ENCODE measurements at places on chromosomes 6 and 20.
A peak's percentile ranks its signal among the peaks of the same experiment; 100 is the strongest.

DNA sequence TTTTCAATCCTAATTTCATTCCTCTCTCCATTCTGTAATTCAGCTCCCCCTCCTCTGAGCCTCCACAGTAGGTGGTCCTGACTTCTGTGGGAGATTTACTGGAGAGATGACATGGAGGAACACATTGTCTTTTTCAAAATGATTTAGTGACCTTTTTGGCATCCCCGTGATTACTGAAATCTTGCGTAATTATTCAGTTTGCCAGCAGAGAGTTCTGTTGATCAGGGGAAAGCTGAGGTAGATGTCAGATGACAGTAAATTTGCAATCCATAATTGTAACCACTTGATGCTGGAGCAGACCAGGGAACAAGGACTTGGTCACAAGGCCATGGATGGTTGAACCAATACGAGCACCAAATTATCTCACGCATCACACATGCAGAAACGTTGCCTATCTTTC lies 302.2 kb downstream of the TSHZ2 start:
- DNase-seq, result no peak

- DNase-seq, result no peak
These were observed 39.6 kb downstream of the VEGFA start for GRCh38 chr6:43809417-43810305.

GRCh38 chr6:146803601-146804000 lies 204.8 kb downstream of the ADGB start:
- no peak for DNase-seq

- DNase-seq, result no peak
These were observed 148.3 kb downstream of the HS3ST5 start for GRCh38 chr6:114194362-114195026.

- peak; percentile 69 for DNase-seq
These were observed 576 bp downstream of the MAPK13 start for GRCh38 chr6:36130667-36131510.

DNA sequence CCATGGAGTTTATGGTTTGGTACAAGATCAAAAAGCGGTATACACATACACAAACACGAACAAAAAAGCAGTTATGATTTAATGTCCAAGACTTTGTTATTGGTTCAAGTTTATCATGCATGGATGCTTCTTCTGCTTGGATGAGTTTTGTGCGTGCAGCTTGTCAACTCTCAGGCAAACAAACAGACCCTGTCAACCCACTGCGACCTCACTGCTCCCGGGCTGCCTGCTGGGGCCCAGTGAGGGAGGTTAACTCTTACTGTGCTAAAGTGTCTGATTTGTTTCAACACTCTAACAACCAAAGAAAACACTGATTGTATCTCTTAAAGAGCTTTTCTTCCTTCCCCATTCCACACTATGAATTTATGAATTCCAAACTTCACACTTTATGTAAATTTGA lies 26.8 kb upstream of the DDR1 start:
- no peak for DNase-seq

- peak; percentile 32 for DNase-seq
These were observed 11.2 kb downstream of the GNAS-AS1 start for GRCh38 chr20:58839474-58839874.

DNA sequence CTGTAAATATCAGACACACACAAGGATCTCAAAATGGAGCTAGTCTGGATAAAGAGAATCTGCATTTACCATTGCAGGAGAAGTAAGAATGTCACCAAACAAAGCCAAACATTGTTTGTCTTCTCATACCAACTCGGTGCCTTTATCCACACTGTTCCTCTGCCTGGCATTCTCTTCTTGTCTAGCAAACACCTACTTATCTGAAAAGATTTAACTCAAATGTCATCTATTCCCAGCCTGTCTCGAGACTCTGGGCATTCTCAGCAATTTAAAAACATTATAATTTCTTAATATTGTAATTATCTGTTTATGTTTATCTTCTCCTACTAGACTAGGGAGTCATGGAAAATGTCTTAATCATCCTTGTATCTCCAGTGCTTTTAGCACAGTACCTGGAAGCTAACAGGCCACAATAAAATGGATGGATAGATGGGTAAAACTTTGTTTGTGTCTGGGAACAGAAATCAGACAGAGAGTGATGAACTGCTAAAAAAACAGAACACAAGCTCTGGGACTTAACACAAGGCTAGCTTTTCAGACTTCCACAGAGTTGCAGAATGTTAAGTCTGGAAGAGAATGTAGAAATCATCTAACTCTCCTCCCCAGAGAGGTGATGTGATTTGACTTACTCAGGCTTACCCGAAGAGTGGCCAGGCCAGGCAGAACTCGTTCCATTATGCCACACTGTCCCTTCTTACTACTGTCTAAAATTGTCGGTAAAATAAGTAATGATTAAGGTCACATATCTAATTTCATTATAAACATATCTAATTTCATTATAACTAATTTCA lies 42.3 kb upstream of the FAM83C start:
- DNase-seq, result no peak

GRCh38 chr6:20915156-20915555 lies 380.9 kb downstream of the CDKAL1 start:
- DNase-seq, result no peak

DNA sequence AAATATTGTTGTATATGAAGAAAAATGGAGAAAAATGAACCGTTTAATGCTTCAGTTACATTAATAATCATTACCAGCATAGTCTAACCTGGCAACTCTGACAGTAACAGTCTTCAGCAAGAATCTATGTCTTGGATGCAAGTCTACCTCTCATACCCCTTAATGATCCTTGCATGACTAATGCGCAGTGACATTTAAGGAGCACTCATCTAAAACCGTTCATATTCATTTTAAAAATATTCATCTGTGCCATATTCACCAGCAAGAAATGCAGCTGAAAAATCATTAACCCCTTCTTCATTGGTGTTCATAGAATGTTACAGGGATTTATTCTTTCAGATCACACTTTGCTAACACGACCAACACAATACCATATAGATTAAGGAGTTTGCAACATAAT lies 227.2 kb upstream of the ASCC3 start:
- DNase-seq, result no peak

DNA sequence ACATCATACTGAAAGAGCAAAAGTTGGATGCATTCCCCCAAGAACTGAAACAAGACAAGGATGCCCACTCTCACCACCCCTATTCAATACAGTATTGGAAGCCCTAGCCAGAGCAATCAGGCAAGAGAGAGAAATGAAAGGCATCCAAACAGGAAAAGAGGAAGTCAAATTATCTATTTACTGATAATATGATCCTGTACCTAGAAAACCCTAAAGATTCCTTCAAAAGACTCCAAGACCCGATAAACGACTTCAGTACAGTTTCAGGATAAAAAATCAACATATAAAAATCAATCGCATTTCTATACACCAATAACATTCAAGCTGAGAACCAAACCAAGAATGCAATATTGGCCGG lies 14.5 kb downstream of the CDK19 start:
- DNase-seq, result no peak

- DNase-seq, result no peak
These were observed 182.6 kb downstream of the CDKAL1 start for GRCh38 chr6:20716865-20717264.

- DNase-seq, result no peak
These were observed 24.9 kb upstream of the SULF2 start for GRCh38 chr20:47810116-47810677.

GRCh38 chr6:27260369-27260768 lies 12.9 kb downstream of the PRSS16 start:
- DNase-seq, result no peak

- no peak for DNase-seq
These were observed 43.4 kb downstream of the NHSL1 start for GRCh38 chr6:138455746-138456400.

DNA sequence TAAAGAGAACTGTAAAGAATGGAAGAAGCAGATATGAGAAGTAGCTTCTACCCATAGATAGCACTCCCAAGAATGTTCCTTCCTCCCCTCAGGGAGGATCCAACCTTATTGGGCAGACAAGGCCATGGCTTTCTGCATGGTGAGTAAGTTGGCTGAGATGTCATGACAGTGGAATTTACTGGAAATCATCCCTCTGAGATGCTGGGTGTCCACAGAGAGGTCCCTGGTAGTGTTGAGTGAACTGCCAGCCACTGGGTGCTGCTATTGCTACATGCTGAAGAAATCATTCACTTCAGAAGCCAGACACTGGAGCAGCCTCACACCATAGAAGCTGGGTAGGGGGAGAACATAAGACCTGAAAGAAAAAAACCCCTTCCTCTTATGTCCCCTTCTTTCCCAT lies 46.4 kb upstream of the FERMT1 start:
- no peak for DNase-seq

DNA sequence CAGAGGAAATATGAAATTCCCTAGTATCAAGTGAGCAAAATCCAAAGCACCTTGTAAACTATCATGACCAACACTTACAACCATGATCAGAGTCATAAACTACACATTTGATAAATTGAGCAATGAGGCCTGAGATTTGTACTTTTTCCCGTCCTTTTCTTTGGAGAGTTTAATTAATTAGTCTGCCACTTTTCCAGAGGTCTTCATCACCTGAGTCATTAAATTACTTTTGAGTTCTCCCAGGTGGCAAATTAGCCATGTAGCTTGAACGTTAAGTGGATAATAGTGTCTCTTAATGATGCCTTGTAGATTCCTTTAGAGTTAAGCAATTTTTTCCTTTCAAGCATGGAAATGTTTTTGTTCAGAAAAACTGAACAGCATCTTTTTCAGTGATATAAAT lies 75.6 kb downstream of the RNF217 start:
- no peak for DNase-seq

GRCh38 chr6:87705070-87705691 lies 3.1 kb upstream of the AKIRIN2 start:
- peak; percentile 48 for DNase-seq

DNA sequence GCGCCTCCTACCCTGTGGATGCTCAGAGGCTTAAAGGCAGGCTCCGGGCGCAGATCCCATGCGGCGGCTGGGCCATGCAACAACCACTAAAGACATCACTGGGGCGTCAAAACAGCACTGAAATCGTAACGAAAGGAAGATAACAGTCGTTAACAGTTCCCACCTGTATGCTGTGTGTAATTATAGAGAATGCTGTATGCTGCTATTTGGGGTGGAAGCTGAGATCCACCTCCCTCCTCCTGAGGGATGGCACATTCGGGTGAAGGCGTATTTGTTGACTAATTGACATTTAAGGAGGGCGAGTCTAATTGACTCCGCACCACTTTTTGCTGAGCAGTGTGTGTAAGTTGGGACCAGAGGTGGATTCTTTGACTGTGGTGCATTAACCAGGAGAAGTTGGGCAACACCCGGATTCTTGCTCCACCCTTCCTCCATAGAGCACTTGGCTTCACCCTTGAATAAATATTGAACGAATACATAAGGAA lies 687 bp downstream of the SLC35A1 start:
- peak; percentile 55 for DNase-seq

- DNase-seq, result no peak
These were observed 95.5 kb upstream of the AGPAT4 start for GRCh38 chr6:161369339-161369738.

GRCh38 chr6:41167173-41167963 lies 4.5 kb upstream of the TREM2 start:
- no peak for DNase-seq

DNA sequence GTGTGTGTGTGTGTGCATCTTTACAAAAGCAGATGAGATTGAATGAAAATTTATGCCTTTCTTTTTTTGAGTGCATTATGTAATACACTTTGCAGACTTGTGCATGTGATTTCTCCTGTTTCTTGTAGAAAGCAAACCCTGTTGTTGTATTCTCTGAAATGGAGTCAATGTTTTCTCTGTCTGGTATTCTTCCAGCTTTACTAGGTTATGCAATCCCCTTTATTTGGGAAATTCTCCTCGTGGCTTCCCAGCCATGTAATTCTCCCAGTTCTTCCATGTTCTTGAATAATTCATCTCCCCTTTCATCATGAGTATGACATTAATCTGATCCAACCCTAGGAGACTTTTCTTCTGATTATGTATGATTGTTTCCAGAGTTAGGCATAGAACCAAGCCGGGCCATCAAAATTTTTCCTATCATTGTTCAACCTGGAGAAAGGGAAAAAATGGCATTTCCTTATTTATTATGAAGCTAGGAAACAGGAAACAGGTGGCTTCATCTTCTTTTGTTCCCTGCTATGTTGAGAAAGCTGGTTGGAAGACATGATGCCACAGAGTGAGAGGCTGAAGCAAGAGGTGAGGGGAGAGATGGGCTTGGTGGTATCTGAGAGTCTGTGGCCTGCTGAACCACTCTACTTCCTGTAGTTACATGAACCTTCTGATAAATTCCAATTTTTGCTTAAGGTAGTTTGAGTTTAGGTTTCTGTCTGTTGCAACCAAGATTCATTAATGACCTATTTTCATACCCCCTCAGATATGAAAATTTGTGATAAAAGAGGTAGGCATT lies 68.8 kb downstream of the PRL start:
- DNase-seq, result no peak

- DNase-seq, result no peak
These were observed 177.7 kb upstream of the RNF24 start for GRCh38 chr20:4193069-4193452.

- no peak for DNase-seq
These were observed 879.7 kb upstream of the GJE1 start for GRCh38 chr6:141252828-141253608.

- no peak for DNase-seq
These were observed 367.1 kb downstream of the PREX1 start for GRCh38 chr20:48460681-48461080.

DNA sequence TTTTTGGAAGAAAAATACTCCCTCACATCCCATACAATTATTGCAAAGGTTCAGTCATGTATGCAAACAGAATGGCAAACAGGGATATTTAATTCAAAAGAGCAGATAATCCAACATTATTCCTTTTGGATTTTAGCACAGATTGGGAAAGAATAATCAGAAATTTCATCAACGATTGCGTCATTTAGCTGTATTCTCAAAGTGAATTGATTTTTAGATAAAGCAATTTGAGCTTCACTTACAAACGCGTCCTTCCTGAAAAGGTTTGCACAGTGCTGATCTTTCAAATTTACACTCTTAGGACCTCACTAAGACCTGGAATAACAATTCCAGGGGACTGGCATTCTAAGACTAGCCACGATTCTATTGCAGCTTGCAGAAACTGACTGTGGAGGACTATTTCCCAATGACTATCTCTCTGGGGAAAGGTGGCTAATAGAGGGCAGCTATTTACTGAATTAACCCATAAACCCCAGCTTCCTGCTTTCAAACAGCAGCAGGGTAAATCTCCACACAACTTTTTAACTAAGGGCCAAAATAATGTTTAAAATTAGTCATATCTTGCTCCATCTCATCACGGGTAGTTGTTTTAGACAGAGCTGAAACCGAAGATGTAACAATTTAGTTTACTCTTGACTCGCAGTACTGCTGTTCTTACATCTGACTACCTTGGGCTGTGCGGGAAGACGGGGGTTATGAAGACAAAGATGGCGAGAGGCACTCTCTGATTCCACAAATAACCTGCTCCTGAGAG lies 131.2 kb upstream of the FAM184A start:
- no peak for DNase-seq

- no peak for DNase-seq
These were observed 11.4 kb downstream of the HLA-A start for GRCh38 chr6:29953686-29954085.

GRCh38 chr6:27472182-27472616 lies 706 bp downstream of the ZNF184 start:
- peak; percentile 44 for DNase-seq

GRCh38 chr6:101286146-101286545 lies 107.4 kb upstream of the GRIK2 start:
- no peak for DNase-seq
